ENCODE measurements at places on chromosomes 7 and 10. TPM values are rescaled to one million over a fixed set of nuclear protein-coding genes. Genes with fewer than 3 reads are reported as not detected.

The CNTNAP2 gene
- total RNA-seq, result 0.43 TPM

The WAPL gene
- total RNA-seq, result 67.8 TPM

The ABCB4 gene
- 0.25 TPM for total RNA-seq

The AKAP9 gene
- 64.4 TPM for total RNA-seq

The SLC39A12 gene
- total RNA-seq, result not detected
